ENCODE measurements at places on chromosomes 11 and 22. TPM values are rescaled to one million over a fixed set of nuclear protein-coding genes. Genes with fewer than 3 reads are reported as not detected.

NAALAD2 gene
- polyA plus RNA-seq: 0.16 TPM

DNA sequence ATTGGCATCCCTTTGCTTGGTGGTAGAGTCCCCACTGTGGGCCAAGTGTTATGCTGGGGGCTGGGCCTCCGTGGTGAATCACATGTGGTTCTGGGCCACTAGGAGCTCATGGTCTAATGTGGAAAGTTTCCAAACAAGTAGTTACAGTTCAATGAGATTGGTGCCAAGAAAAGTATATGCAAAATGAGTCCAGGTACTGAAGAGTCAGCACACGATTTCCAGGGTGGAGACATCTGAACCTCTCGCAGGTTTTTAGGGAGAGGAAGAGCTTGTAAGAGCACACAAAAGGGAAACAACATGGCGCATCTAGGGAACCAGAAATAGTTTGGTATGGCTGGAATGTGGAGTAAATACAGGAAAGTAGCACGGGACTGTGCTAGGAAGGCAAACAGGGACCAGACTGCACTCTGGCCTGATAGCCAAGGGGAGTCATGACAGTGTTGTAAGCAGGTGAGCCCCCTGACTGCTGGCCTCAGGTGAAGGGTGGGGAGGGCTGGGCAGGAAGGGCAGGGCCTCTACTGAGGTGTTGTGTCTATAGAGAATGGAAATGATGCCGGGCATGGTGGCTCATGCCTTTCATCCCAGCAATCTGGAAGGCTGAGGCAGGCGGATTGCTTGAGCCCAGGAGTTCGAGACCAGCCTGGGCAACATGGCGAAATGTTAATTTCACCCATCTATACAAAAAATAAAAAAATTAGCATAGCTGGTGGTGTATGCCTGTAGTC lies 12.6 kb downstream of the POLR2F start:
- peaks cover 62% of the 10 kb centered on the region for H3K36me3 ChIP-seq
- no peak overlapping the region for H3K4me3 ChIP-seq
- H3K27me3 ChIP-seq: no peaks in the 10 kb centered on the region
- no peak for DNase-seq
- no peak overlapping the region for H3K27ac ChIP-seq

DNA sequence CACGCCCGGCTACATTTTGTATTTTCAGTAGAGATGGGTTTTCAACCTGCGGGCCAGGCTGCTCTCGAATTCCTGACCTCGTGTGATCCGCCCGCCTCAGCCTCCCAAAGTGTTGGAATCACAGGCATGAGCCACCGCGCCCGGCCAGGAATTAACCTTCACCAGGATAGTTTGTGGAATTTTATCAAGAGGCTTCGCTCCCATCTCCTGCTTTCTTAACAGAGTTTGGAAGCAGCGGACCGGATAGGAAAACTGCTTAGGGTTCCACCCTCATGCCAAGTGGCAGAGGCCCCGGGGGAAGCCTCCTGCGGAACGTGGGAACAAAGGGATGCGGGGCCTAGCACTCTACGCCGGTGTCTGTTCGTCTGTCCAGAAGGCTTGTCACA lies 229.9 kb downstream of the ST3GAL4 start:
- H3K36me3 ChIP-seq: no peaks in the 10 kb centered on the region
- no peak for DNase-seq
- H3K4me3 ChIP-seq: no peak overlapping the region
- H3K4me1 ChIP-seq: no peaks in the 10 kb centered on the region

- H3K27ac ChIP-seq: no peak overlapping the region
- no peak for DNase-seq
- H3K27me3 ChIP-seq: peaks cover 9% of the 10 kb centered on the region
- H3K4me1 ChIP-seq: peaks cover 33% of the 10 kb centered on the region
- H3K36me3 ChIP-seq: no peaks in the 10 kb centered on the region
Observed at GRCh38 chr11:2204361-2205213, 33.0 kb upstream of the TH start.

Data from K562 (cell line).